ENCODE measurements at places on chromosomes 2 and 18. TPM values are rescaled to one million over a fixed set of nuclear protein-coding genes. Genes with fewer than 3 reads are reported as not detected.

ABHD3 gene
- 6.4 TPM for total RNA-seq

KRTCAP3 gene
- not detected for total RNA-seq

SLC5A6 gene
- total RNA-seq, result 15.4 TPM

MEIS1 gene
- 11.1 TPM for total RNA-seq

IL1RL1 gene
- 0.65 TPM for total RNA-seq

EHD3 gene
- total RNA-seq, result 10.6 TPM

CPO gene
- total RNA-seq, result 0.32 TPM

FSHR gene
- 0.11 TPM for total RNA-seq

CAB39 gene
- total RNA-seq, result 74.2 TPM

PSTPIP2 gene
- total RNA-seq, result 9.9 TPM

DSEL gene
- total RNA-seq, result 49.8 TPM

MBD2 gene
- 35.1 TPM for total RNA-seq

CYS1 gene
- 8.3 TPM for total RNA-seq

NAT8 gene
- total RNA-seq, result not detected

MATN3 gene
- 4.3 TPM for total RNA-seq

MYO7B gene
- total RNA-seq, result 0.13 TPM

ACMSD gene
- total RNA-seq, result not detected

C1GALT1C1L gene
- 1.8 TPM for total RNA-seq

CFAP65 gene
- total RNA-seq, result 0.22 TPM

MAP3K19 gene
- not detected for total RNA-seq

IL36G gene
- total RNA-seq, result not detected

IL1R2 gene
- 1.3 TPM for total RNA-seq

AFTPH gene
- total RNA-seq, result 41.6 TPM

SCTR gene
- not detected for total RNA-seq

COX5B gene
- 227 TPM for total RNA-seq

GPR45 gene
- total RNA-seq, result not detected

APCDD1 gene
- total RNA-seq, result 13.6 TPM

GORASP2 gene
- 73.1 TPM for total RNA-seq

EFR3B gene
- total RNA-seq, result 5.4 TPM

CNRIP1 gene
- 70.9 TPM for total RNA-seq

REG3G gene
- not detected for total RNA-seq

TCF23 gene
- total RNA-seq, result under 0.01 TPM

SCN1A gene
- total RNA-seq, result 0.11 TPM

CNTNAP5 gene
- not detected for total RNA-seq

BMP10 gene
- not detected for total RNA-seq

ZNF532 gene
- total RNA-seq, result 67.9 TPM

LMAN1 gene
- 355 TPM for total RNA-seq

CYRIA gene
- total RNA-seq, result 25.9 TPM

IL1RN gene
- not detected for total RNA-seq

BOLL gene
- total RNA-seq, result not detected

CXCR4 gene
- total RNA-seq, result 0.13 TPM

TAF4B gene
- total RNA-seq, result 4.6 TPM

PTPN18 gene
- 26.7 TPM for total RNA-seq

PTPRN gene
- 0.13 TPM for total RNA-seq

SIX2 gene
- 41.8 TPM for total RNA-seq

SERPINB10 gene
- total RNA-seq, result not detected

ZNF892 gene
- 8.2 TPM for total RNA-seq

VIL1 gene
- under 0.01 TPM for total RNA-seq

LRPPRC gene
- total RNA-seq, result 65.9 TPM

ALPI gene
- not detected for total RNA-seq

CD28 gene
- total RNA-seq, result under 0.01 TPM

ABI2 gene
- 47.8 TPM for total RNA-seq

Data from articular chondrocyte of knee joint (primary cell).